ENCODE measurements at places on chromosomes 6 and 20.

- peak; percentile 93 for DNase-seq
Measured at GRCh38 chr6:121881974-121882667, 446.7 kb downstream of the GJA1 start.

GRCh38 chr6:3501826-3502500 is 45.1 kb upstream of the SLC22A23 start:
- no peak for DNase-seq

- DNase-seq, result no peak
Measured at GRCh38 chr6:154749341-154749740, 16.1 kb downstream of the SCAF8 start.

DNA sequence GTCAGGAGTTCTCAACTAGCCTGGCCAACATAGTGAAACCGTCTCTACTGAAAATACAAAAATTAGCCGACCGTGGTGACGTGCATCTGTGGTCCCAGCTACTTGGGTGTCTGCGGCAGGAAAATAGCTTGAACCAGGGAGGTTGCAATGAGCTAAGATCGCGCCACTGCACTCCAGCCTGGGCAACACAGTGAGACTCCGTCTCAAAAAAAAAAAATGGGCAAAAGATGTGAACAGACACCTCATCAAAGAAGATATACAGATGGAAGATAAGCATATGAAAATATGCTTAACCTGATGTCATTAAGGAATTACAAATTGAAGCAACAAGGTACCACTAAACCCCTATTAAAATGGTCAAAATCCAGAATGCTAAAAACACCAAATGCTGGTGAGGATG is 9.2 kb upstream of the HSPA12B start:
- DNase-seq, result no peak

GRCh38 chr6:106048336-106048735 is 37.8 kb upstream of the PRDM1 start:
- DNase-seq, result no peak

DNA sequence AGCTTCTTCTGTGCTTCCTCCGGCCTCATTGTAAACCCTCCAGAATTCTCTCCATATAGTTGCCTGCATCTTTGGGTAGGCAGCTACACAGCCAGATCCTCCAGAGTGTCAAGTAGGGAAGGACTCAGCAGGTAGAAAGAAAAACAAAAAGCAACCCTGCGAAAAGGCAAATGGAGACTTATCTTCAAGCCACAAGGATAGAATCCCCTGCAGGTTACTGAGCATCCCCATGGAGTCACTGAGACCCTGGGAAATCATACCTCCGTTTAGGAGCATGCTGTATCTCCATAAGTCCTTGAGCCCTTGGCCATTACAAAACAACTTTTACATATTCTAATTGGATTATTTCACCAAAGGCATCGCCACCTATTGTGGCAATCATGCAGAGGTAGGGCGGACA is 28.6 kb downstream of the ALDH8A1 start:
- no peak for DNase-seq

- peak; percentile 67 for DNase-seq
Measured at GRCh38 chr6:52503323-52503747, 73.5 kb downstream of the TRAM2 start.

- no peak for DNase-seq
Measured at GRCh38 chr20:62900692-62901584, 25.4 kb downstream of the DIDO1 start.

DNA sequence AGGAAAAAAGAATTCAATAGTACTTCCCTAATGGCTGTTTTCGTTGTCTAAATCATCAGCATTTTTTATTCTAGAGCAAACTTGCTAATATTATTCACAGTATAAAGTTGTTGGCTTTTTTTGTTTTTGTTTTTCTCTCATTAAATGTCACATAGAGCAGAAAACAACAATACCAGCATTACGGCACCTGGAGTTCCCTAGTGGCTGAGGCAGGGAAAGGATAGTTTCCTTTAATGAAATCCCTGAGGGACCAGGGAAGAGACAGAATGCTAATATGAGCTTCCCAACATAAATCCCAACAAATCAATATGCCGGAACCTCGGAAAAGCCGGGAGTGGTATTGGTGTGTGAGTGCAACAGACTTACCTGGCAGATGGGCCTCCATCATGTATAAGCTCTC is 235.2 kb upstream of the ASCC3 start:
- no peak for DNase-seq

GRCh38 chr6:28673787-28674671 is 148.3 kb downstream of the GPX5 start:
- peak; percentile 66 for DNase-seq

- no peak for DNase-seq
Measured at GRCh38 chr20:53515749-53516148, 77.9 kb downstream of the ZNF217 start.

GRCh38 chr6:18565231-18565630 is 178.1 kb downstream of the RNF144B start:
- DNase-seq, result no peak

DNA sequence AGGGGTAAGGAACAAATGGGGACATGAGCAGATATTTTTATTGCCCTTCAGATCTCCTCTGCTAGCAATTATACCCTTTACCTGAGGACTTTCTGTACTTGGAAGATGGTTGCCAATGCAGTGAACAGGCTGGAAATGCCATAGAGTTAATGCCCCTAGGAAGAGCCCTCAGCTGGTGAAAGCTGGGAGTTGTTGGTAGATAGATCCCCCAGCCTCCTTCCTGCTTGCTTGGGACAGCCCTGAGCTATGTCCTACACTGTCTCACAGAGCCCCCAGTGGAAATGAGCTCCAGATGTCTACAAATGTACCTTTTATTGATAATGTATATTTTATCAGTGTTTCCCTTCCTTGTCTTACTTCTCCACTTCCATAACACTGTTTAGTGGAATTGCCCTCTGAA is 87.6 kb upstream of the PAK5 start:
- DNase-seq, result no peak

DNA sequence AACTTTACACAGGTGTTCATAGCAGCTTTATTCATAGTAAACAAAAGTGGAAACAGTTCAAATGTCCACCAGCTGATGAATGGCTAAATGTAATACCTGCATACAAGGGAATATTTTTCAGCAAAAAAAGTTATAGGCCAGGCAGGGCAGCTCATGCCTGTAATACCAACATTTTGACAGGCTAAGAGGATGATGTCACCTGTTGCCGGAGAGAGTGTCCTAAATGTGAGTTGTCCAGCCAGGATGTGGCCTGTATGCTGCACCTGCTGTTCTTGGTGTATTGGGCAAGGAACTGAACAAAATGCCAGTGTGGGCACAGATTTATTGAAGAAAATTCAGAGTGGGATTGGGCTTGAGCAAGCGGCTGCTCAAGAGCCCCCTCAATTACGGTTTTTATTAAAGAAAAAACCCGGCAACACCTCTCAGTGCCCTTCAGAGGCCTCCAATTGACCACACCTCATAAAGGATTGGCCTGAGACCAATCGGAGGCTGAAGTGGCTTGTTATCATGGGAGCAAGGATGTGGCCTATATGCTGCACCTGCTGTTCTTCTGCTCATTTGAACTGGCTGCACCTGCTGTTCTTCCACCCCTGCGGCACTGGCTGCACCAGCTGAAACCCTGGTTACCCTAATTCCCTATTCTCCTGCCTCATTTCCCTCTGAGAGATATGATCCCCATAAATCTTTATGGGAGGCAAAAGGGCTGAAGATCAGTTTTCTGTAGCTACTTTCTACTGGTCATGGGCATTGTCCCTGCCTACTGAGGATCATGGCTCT is 164.3 kb upstream of the PROKR2 start:
- no peak for DNase-seq

GRCh38 chr6:132143258-132143657 is 192.1 kb upstream of the CCN2 start:
- no peak for DNase-seq

DNA sequence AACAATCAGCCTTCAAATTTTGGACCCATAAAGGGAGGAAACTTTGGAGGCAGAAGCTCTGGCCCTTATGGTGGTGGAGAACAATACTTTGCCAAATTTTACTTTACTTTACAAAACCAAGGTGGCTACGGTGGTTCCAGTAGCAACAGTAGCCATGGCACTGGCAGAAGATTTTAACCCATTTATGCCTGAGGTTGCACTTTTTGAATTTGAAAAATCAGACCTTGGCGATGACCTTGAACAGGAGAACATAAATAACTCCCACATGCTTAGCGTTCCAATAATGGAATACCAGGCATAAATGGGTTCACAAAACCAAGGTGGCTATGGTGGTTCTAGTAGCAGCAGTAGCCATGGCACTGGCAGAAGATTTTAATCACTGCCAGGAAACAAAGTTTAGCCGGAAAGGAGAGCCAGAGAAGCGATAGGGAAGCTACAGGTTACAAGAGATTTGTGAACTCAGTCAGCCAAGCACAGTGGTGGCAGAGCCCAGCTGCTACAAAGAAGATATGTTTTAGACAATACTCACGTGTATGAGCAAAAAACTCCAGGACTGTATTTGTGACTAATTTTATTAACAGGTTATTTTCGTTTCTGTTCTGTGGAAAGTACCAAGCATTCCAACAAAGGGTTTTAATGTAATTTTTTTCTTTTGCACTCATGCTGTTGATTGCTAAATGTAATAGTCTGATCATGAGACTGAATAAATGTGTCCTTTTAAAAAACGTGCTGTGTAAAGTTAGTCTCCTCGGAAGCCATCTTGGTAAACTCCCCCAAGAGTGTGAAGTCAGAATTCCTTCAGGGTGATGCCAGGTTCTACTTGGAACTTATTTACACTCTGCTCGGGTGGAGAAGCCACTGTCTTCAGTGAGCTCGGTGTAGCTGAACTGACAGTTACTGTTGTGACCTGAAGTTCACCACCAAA is 6.7 kb downstream of the SFT2D1 start:
- no peak for DNase-seq

GRCh38 chr6:158709809-158710208 is 60.0 kb downstream of the SYTL3 start:
- no peak for DNase-seq

GRCh38 chr20:14413835-14414234 is 76.4 kb upstream of the FLRT3 start:
- DNase-seq, result no peak

GRCh38 chr6:56595490-56596122 is 47.1 kb downstream of the DST start:
- peak; percentile 41 for DNase-seq

DNA sequence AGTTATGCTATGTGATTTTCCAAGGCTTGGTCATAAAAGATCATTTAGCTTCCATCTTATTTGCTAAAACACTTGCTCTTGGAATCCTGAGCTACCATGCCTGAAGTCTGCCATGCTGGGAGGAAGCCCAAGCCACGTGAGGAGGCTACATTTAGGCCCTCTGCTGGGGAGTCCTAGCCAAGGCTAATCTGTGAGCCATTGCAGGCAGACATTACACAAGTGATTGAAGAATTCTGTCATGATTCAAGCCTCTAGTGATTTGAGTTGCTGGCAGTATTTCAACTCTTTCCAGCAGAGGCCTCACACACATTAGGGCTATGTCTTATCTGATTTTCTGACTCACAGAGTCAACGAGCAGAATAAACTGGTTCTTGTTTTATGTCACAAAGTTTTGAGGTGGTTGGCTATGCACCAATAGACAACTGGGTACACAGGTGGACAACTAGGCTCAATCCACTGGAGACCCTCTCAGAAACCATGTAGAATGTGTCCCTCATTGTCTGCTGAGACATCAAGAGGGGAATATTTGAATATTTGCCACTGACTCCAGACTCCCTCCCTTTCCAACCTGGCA is 227.2 kb upstream of the SULF2 start:
- peak; percentile 96 for DNase-seq

DNA sequence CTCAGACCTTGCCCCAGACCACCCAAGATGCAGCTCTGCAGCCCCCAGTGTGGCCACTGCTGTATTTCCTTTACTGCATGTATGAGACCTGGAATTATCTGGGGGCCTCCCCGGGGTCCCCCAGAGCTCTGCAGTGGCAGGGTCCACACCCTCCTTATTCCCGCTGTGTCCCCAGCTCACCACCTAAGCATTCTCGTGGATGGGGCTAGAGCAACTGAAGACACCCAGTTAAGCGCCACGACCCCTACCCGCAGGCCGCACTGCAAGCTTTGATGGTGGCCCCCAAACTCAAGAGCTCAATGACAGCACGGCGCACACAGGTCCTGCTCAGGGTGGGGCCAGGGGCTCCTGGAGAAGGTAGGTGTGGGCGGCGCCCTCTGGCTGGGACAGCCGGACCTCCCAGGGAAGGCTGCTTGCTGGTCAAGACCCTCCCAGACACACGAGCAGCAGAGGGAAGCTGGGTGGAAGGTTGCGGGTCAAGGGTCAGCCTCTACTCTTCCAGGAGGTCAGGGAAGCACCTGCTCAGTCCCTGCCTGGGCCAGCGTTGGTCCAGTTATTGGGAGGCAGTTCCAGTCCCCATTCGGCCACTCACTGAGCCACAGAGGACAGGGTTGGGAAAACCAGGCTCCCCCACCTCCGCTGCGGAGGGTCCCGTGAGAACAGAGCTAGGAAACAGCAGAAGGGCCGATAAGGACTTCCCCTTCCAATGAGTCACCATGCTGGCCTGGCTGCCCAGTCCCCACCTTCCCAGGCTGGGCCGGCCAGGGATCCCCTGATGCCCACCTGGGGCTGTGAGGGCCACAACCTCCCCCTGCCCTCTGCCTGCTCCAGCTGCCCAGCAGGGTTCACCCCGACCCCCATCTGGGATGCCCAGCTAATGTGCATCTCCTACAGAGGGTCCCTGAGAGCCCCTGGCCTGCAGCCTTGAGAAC is 2.9 kb downstream of the LAMA5 start:
- DNase-seq, result no peak

GRCh38 chr20:58216334-58216733 is 12.1 kb downstream of the ANKRD60 start:
- DNase-seq, result no peak

DNA sequence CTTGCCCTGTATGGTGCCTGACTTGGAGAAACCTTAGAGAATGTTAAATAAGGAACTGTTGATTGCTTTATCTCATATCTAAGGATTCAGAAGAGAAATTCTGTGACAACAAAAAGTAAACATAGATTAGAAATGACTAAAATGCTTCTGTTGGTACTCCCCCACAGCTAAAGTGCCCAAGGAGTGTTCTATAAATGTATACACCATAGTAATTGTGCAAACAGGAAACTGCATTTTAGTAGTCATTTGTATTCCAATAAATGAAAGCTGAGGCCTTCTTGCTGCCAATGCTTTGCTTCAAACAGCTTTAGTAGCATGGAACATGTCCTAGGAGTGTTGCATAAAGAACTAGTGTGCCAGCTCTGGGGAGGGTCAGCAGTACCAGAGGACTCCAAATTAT is 343.7 kb upstream of the IRAK1BP1 start:
- DNase-seq, result no peak

GRCh38 chr6:145673504-145673903 is 61.8 kb downstream of the EPM2A start:
- no peak for DNase-seq

DNA sequence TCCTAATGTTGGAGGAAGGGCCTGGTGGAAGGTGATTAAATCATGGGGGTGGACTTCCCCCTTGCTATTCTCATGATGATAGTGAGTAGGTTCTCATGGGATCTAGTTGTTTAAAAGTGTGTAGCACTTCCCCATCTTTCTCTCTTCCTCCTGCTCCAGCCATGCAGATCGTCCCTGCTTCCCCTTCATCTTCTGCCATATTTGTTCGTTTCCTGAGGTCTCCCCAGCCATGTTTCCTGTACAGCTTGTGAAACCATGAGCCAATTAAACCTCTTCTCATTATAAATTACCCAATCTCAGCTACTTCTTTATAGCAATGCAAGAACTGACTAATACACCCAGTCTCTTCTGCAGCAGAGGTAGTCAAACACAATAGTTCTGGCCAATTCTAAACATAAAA is 5.4 kb downstream of the EPM2A start:
- DNase-seq, result no peak

Data from fibroblast of skin of back (primary cell).